ENCODE measurements at places on chromosomes 12 and 14. TPM values are rescaled to one million over a fixed set of nuclear protein-coding genes. Genes with fewer than 3 reads are reported as not detected.

The HOXC10 gene
- total RNA-seq, result not detected

The ABCC9 gene
- not detected for total RNA-seq

The GALNT8 gene
- total RNA-seq, result 0.97 TPM

The CMAS gene
- 51.2 TPM for total RNA-seq

The NFATC4 gene
- total RNA-seq, result not detected

The RIC8B gene
- 9.9 TPM for total RNA-seq

The JAG2 gene
- total RNA-seq, result 1.6 TPM

GRCh38 chr12:94704452-94705306 lies 54.3 kb upstream of the TMCC3 start:
- H3K4me1 ChIP-seq, result peaks cover 4% of the 10 kb centered on the region
- H3K4me3 ChIP-seq, result no peak overlapping the region
- no peak for DNase-seq
- no peak overlapping the region for H3K27ac ChIP-seq
- H3K27me3 ChIP-seq, result peaks cover 3% of the 10 kb centered on the region
- no peaks in the 10 kb centered on the region for H3K36me3 ChIP-seq

GRCh38 chr12:1913377-1914113 lies 4.9 kb downstream of the CACNA2D4 start:
- H3K4me3 ChIP-seq, result no peak overlapping the region
- no peak overlapping the region for H3K27ac ChIP-seq
- no peaks in the 10 kb centered on the region for H3K36me3 ChIP-seq
- H3K27me3 ChIP-seq, result peaks cover 6% of the 10 kb centered on the region
- DNase-seq, result no peak
- H3K4me1 ChIP-seq, result peaks cover 9% of the 10 kb centered on the region

DNA sequence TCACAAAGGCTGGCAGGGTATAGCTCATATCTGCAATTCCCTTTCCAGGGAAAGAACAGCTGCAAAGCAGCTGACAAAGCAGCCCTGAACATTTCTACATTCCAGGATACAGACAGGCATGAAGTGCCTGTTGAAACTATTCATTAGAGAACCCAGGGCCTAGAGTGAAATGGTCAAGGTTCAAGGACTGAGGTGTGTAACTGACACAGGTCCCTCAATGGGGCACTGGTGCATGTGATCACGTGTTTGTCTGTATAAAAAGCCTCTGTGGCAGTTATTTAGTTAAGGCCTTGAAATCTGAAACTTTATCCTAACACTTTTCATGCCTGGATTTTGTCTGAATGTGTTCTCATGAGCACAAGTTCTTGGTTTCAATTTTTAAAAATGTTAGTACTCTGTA lies 47.1 kb downstream of the GIT2 start:
- no peaks in the 10 kb centered on the region for H3K27me3 ChIP-seq
- no peak overlapping the region for H3K27ac ChIP-seq
- peaks cover 54% of the 10 kb centered on the region for H3K36me3 ChIP-seq
- H3K4me1 ChIP-seq, result peaks cover 38% of the 10 kb centered on the region

DNA sequence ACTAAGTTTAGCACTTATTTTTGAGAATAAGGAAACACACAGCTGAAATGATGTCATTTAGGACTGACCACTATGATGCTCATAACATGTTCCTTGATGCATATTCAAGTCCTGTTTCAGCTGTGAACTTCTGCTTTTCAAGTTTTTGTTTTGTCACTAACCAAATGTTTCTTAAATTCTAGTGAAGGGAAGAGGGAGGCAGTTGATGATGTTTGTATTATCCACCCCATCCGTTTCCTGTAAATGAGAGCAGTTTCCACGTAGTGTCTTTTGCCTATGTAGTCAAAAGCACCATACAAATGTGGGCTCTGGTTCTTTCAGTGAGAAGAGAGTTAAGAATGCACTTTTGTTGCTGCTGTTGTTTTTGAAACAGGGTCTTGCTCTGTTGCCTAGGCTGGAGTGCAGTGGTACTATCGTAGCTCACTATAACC lies 491.8 kb downstream of the PCNX1 start:
- H3K27me3 ChIP-seq, result no peaks in the 10 kb centered on the region
- H3K27ac ChIP-seq, result peak overlapping the region; percentile 78
- peak; percentile 12 for DNase-seq
- H3K4me1 ChIP-seq, result peaks cover 50% of the 10 kb centered on the region
- H3K36me3 ChIP-seq, result peaks cover 1% of the 10 kb centered on the region
- H3K4me3 ChIP-seq, result no peak overlapping the region

GRCh38 chr12:23964812-23965211 lies 15.3 kb upstream of the SOX5 start:
- DNase-seq, result no peak
- H3K4me1 ChIP-seq, result no peaks in the 10 kb centered on the region
- no peak overlapping the region for H3K4me3 ChIP-seq
- H3K27me3 ChIP-seq, result no peaks in the 10 kb centered on the region

- H3K27ac ChIP-seq, result peak overlapping the region; percentile 18
- DNase-seq, result no peak
- H3K27me3 ChIP-seq, result no peaks in the 10 kb centered on the region
- peaks cover 55% of the 10 kb centered on the region for H3K4me1 ChIP-seq
- H3K36me3 ChIP-seq, result peaks cover 22% of the 10 kb centered on the region
These were observed 148.7 kb downstream of the ETV6 start for GRCh38 chr12:11798006-11798708.

GRCh38 chr12:85206543-85206942 lies 73.5 kb upstream of the ALX1 start:
- H3K27ac ChIP-seq, result no peak overlapping the region
- H3K36me3 ChIP-seq, result no peaks in the 10 kb centered on the region
- no peak for DNase-seq
- no peaks in the 10 kb centered on the region for H3K4me1 ChIP-seq
- H3K27me3 ChIP-seq, result no peaks in the 10 kb centered on the region

DNA sequence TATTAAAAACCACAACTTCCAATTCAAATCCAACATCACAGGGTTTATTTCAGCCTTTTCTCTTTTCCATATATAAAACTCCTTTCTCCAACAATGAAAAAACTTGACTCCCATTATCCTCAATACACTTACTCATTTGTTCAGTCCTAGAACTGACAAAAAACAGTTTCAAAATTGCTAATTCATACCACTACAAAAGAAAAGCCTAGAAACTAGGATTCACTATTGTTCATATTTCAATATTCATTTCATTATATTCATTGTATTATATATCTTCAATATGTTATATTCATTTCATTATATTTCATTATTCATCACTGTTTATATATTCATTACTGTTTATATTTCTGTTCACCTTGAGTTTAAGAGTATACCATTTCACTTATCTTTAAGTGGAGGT lies 85.8 kb downstream of the NUMB start:
- H3K4me1 ChIP-seq, result peaks cover 5% of the 10 kb centered on the region
- DNase-seq, result no peak
- H3K27ac ChIP-seq, result no peak overlapping the region
- no peaks in the 10 kb centered on the region for H3K36me3 ChIP-seq
- no peaks in the 10 kb centered on the region for H3K27me3 ChIP-seq

All from activated CD4-positive, alpha-beta memory T cell treated with anti-CD3 and anti-CD28 coated beads for 36 hours (primary cell).